Esophagus squamous epithelium (tissue), 5 donors: ENCODE measurements at places on chromosomes 2 and 18.

- DNase-seq, result no peak
Observed at GRCh38 chr2:555164-555922, 121.9 kb downstream of the TMEM18 start.

DNA sequence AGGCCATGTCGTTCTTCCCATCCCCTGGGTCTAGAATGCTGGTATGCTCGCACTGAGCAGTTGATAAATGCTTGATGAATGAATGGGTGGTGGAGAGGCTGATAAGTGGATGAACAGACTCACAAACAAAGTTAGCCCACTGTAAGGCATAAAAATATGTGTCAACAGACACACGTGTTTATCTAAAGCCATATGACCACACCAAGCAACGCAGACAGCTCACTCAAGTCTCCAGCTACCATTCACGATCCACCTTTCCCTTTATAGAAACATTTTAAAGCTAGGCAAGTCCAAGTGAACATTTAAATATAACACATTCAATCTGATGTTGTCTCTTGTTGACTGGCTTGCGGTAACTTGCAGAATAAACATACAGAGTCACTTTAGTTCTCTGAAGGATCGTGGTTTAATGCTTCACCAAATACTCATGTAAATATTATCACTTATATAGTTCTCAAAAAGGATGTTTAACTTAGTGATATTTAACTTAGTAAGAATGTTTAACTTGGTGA, 105.5 kb downstream of the NOL10 start:
- DNase-seq, result no peak

- no peak for DNase-seq
Observed at GRCh38 chr18:7452331-7452730, 114.8 kb upstream of the PTPRM start.

DNA sequence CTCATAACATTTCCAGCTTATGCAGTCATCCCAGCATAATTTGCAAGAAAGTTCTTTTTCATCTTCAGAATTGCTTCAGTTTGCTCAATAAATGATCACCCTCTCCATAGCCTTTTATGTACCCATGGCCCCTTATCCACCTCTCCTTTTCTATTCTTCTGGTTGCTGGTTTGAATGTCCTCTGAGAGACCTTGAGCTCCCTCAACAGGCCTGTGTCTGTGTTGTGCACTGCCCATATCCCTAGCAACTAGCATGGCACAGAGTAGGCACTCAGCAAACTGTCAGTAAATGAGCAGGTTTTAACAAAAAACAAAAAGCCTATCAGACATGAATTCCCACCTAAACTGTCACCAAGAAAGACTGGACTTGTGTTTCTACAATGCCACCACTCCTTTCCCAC, 160.5 kb downstream of the AKAIN1 start:
- DNase-seq, result no peak

DNA sequence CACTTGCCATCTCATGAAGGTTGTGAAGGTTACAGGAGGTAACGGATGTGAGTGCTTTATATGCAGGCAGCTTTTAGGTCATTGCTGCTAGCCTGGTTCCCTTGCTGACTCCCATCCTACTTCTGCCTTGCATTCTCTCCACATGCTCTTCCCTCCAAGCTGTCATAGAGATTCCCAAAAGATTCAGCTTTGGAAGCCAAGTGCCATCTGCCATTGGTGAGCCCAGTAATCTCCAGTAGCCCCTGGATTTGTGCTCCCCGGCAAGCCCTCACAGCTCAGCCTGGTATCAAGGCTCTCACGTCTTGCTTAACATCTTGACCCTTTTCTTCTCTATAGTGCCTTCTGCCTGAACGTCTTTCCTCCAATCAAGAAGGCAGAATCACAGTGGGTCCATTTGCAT, 61.6 kb downstream of the MYT1L start:
- DNase-seq, result no peak

DNA sequence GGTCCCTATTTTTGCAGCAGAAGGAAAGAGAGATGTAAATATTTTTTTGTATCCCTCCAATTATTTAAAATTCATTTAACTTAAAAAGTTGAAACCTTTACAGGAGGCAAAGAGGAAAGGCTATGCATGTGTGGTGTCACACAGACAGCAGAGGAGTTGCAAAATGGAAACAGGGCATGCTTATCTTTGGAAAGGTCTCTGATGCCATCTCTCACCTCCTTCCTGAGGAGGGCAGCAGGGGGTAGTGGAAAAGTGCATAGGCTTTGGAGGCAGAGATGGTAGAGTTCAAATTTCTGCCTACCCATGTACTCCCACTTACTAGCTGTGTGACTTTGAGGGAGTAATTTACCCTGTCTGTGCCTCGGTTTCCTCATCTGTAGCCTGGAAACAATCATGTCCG, 99.6 kb upstream of the MCFD2 start:
- DNase-seq, result no peak

DNA sequence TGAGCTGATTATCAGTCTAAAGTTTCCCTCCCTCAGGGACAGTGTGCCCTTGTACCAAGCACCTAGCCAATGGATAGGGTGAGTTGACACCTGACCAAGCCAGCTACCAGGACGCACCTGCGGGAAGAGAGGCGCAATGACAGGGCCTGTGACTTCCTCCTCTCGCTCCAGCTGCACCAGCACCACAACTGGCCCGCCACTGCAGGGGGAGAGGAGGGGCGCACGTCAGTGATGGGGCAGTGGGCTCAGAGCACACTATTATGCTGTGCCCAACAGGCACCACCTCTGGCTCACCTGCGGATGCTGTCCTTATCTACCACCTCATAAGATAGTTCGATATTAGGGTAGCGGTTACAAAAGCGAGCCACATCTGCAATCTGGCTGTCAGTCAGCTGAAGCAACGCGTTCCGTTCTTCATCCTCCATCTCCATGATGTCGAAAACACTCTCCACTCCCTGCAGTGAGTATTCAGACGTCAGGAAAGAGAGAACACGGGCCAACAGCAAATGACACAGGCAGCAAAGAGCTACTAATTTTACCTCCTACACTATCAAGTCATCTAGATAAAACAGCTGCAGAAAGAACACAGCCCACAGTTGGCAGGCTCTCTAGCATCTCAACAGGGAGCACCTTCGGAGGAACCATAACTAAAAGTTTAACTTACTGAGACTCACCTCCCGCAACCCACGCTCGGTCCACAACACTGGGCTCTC, 10.9 kb downstream of the CIAO1 start:
- no peak for DNase-seq

- no peak for DNase-seq
Observed at GRCh38 chr2:201965550-201965949, 68.1 kb upstream of the FZD7 start.

DNA sequence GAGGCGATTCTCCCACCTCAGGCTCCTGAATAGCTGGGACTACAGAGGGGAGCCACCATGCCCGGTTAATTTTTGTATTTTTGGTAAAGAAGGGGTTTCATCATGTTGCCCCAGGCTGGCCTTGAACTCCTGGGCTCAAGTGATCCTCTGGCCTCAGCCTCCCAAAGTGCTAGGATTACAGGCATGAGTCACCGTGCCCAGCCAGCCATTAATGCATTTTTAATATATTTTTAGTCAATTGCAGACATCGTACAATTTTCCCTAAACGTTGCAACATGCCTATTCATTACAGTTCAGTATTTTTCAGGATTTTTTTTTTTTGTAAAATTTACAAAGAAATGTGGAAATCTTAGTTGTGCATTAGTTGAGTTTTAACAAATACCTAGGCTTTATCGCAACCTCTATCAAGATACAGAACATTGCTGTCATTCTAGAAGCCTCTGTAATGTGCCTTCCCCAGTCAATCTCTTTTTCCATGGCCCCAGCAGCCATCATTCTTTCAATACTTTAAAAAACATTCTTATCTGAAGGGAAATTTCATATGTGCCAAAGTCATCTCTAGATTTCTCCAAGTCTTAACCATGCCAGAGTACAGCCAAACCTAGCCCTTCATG, 14.7 kb downstream of the NABP1 start:
- no peak for DNase-seq

DNA sequence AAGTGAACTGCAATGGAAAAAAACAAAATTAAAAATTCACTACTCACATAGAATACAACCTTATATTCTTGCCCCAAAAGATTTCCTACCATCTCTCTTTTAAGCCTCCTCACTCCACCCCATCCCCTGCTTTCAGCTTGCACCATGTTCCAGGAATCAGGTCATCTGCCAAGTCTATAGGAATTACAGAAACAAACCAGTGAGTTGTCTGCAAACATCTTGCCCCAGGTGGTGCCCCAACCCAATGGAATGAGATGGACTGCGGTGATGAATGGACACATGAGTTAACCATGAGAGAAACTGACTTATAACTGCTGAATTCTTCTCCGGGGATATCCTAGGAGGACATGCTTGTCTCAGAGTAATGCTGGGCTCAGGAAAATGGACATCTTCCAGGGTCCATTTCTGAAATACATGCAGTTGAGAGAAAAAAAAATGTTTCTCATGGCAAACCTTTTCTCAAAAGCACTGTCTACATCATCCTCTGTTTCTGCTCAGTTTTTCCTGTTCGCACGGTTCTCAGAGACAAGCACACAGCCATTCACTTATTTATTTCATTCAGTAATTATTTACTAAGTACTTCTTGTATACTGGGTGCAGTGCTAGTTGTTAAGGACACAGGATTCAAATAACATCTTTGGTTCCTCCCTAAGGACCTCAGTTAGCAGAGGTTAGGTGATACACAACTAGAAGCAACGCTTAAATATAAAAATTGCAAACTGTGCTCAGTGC, 350.0 kb downstream of the RND3 start:
- no peak for DNase-seq
